COR-L47 (cell line): ENCODE measurements at places on chromosomes 2 and 18.

DNA sequence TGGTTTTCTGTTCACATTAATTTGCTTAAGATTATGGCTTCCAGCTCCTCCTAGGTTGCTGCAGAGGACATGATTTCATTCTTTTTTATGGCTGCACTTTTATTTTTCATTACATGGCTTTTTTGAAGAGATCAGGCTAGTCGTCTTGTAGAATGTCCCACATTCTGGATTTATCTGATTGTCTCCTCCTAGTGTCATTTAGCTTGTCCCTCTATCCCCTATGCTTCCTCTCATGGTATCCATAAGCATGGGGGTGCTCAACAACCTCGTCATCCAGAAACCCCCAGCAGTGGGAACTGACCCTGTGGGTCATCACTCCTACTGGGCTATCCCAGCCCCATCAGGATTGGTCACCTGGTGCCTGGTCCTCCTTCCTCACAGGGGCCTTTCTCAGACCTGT lies 49.6 kb downstream of the SERTAD2 start:
- DNase-seq, result no peak

DNA sequence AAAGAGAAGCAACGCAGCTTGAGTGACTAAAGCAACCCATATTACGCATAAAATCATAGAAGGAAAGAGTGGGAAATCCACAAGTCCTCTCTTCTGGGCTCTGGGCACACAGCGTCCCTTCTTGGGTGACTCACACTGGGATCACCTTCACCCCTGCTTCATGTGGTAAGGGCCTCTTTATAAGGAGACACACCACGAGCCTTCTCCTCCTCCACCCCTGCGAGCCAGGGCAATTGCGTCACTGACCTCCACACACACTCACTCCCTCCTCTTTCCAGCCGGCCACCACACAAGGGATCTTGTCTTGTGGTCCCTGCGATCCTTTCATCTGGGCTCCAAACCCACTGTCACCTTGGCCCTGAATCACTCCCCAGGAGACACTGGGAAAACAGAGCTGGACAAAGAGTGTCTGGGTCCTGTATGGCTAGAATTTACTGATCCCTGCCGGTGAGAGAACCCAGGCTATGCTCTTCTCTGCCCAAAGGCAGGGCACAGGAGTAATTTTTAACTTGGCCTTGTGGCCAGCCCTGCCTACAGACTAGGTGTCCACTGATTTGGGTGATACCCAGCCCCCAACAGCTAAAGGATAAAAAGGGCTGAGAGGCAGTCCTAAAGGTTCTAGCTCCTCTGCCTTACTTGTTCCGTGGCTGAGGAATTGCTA lies 35.3 kb downstream of the NHEJ1 start:
- no peak for DNase-seq

DNA sequence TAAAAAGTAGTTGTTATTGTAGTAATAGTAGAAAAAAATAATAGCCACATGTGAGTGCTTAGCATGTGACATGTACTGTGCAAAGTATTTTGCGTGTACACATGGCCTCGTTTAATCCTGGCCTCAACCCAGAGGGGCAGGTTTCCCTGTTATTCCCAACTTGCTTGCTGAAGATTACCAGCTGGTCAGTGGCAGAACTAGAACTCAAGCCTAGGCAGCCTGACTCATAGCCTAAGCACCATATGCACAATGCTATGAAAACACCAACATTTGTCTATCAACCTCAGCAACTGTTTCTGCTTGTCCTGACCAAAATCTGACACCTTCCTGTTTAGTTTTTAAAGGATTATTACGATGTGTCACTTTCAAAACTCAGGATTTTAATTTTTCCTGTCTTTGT lies 234.9 kb upstream of the SMAD7 start:
- DNase-seq, result no peak

DNA sequence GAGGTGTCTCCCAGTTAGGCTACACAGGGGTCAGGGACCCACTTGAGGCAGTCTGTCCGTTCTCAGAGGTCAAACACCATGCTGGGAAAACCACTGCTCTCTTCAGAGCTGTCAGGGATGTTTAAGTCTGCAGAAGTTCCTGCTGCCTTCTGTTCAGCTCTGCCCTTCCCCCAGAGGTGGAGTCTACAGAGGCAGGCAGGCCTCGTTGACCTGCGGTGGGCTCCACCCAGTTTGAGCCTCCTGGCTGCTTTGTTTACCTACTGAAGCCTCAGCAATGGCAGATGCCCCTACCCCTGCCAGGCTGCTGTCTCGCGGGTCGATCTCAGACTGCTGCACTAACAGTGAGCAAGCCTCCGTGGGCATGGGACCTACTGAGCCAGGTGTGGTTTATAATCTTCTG lies 346.3 kb downstream of the CELF4 start:
- DNase-seq, result no peak

- no peak for DNase-seq
These were observed 47.0 kb downstream of the FAM117B start for GRCh38 chr2:202681688-202682205.
